Activated naive CD4-positive, alpha-beta T cell (primary cell): ENCODE measurements at places on chromosomes 6 and 20.

- DNase-seq: no peak
Observed at GRCh38 chr6:123777563-123777962, 26.1 kb upstream of the NKAIN2 start.

- no peak for DNase-seq
Observed at GRCh38 chr6:11279284-11279689, 46.8 kb upstream of the NEDD9 start.

DNA sequence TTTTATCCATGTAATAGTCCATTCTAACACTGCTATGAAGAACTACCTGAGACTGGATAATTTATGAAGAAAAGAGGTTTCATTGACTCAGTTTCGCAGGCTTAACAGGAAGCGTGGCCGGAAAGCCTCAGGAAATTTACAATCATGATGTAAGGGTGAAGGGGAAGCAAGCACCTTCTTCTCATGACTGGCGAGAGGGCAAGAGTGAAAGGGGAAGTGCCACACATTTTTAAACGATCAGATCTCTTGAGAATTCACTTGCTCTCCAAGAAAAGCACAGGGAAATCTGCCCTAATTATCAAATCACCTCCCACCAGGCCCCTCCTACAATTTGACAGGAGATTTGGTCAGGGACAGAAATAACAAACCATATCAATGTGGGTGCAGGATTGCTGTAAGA, 859.7 kb downstream of the EPHA7 start:
- no peak for DNase-seq

GRCh38 chr6:150263765-150264404, 104.9 kb upstream of the IYD start:
- no peak for DNase-seq

GRCh38 chr6:131167773-131168172, 32.5 kb downstream of the AKAP7 start:
- no peak for DNase-seq

- no peak for DNase-seq
Observed at GRCh38 chr6:134850721-134851305, 99.1 kb downstream of the ALDH8A1 start.

- DNase-seq: no peak
Observed at GRCh38 chr6:156513504-156513903, 263.7 kb upstream of the ARID1B start.

DNA sequence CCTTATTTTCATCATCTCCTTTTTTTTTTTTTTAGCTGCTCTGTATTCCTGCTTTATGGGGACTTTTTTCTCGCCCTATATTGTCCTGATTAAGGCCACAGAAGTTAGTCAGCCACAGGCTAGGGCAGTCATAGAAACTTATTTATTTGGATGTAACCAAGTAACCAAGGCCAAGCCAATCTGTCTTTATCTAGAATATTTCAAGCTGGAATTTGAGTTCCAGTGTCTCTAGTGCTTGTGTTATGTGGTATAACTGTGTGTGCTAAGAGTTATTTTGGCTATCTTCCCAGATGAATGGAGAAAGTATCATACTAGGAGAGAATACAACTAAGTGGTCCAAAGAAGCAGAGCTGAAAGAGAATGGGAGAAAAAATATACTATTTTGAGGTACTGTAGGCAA, 751.5 kb downstream of the CBLN4 start:
- DNase-seq: no peak

DNA sequence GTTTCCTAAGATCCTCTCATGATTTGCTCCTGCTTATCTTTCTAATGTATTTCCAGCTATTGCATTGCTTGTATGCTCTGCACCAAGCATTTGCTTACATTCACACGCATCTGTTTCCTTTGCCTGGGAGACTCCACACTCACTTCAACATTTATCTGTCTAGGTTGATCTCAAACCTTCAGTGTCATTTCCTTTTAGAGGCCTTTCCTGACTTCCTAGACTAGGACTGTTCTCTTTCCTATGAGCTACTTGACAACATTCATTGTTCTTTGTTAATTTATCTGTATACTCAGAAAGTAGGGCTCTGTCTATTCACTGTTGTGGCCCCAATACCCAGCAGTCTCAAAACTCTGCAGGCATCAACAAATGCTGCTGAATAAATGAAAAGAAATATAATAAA, 84.4 kb downstream of the WASF1 start:
- no peak for DNase-seq

- DNase-seq: no peak
Observed at GRCh38 chr6:6758915-6759654, 170.6 kb downstream of the LY86 start.

GRCh38 chr6:133951227-133951626, 1.8 kb upstream of the TBPL1 start:
- no peak for DNase-seq

DNA sequence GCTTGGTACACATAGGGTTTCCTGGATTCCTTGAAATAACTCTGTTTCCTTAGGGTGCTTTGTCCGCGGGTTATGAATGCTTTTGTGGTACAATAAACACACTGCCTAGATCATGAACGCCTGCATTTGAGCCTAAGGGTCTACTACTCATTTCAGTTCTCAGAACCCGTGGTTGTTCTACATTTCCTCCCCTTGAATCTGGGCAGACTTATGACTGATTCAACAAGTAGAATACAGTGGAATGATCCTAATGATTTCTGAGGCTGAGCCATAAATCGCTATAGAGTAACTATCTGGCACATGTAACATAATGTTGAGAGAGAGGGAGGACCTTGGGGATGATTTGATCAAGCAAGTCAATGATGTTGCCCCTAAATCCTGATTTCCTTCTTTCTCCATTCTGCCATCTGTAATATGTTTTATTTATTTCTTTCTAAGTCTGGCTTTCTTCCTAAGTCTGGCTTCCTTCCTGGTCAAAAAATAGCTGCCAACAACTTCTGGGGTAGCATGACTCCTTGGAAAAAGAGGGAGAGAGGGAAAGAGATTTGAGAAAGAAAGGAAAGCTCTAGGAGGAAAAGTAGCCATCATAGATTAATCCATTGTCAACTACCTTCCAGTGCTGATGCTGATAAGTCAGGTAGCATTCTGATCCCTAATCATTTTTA, 23.0 kb downstream of the ABRACL start:
- DNase-seq: no peak

GRCh38 chr6:149586149-149586548, 20.0 kb downstream of the GINM1 start:
- no peak for DNase-seq
